A549 treated with Mapracorat at 1 μM for 4 hours (cell line): ENCODE measurements at places on chromosomes 2 and 18. TPM values are rescaled to one million over a fixed set of nuclear protein-coding genes. Genes with fewer than 3 reads are reported as not detected.

The GKN1 gene
- total RNA-seq: 0.30 to 1.00 TPM (median 0.56 TPM) in 5 replicates

The CCDC148 gene
- 0.30 to 0.46 TPM (median 0.37 TPM) in 5 replicates for total RNA-seq

The ALLC gene
- total RNA-seq: 0.07 TPM in 1 of 5 replicates, not detected in the others

The LAMA3 gene
- 43.8 to 64.9 TPM (median 60.1 TPM) in 5 replicates for total RNA-seq

The REG3A gene
- total RNA-seq: not detected in 5 replicates

The UCN gene
- total RNA-seq: 0.30 to 2.8 TPM (median 1.4 TPM) in 5 replicates

The LOXHD1 gene
- not detected in 5 replicates for total RNA-seq

The SCN1A gene
- total RNA-seq: not detected in 5 replicates

The CLHC1 gene
- total RNA-seq: 1.4 to 3.5 TPM (median 1.9 TPM) in 5 replicates

The CD8B2 gene
- total RNA-seq: not detected in 5 replicates

The POU3F3 gene
- total RNA-seq: 0.04 to 0.08 TPM in 2 of 5 replicates, not detected in the others

The HOXD11 gene
- 5.6 to 8.0 TPM (median 6.2 TPM) in 5 replicates for total RNA-seq

The OR6B2 gene
- not detected in 5 replicates for total RNA-seq

The FAM210A gene
- 19.5 to 26.9 TPM (median 23.8 TPM) in 5 replicates for total RNA-seq

The GCC2 gene
- total RNA-seq: 10.5 to 17.3 TPM (median 15.1 TPM) in 5 replicates

The CCL20 gene
- 4.2 to 9.2 TPM (median 6.9 TPM) in 5 replicates for total RNA-seq

The TFCP2L1 gene
- 14.5 to 18.6 TPM (median 17.4 TPM) in 5 replicates for total RNA-seq

The UPP2 gene
- not detected in 5 replicates for total RNA-seq

The CENPA gene
- 40.4 to 56.5 TPM (median 52.3 TPM) in 5 replicates for total RNA-seq
